ENCODE measurements at places on chromosomes 12 and 14.

DNA sequence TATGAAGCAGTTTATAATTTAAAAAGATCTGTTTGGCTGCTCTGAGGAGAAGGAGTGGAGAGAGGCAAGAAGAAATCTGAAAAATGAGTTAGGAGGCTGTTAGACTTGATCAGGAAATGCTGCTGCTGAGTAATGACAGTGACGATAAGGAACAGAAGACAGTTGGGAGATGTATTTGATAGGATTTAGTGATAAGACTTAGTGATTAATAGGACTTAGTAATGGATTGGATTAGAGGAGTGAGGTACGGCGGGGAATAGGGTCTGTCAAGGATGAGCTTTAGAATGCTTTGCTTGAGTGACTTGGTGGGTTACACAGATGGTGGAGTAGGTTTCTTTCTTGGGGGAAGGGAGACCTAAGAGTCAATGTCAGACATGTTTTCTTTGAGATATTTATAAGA lies 31.7 kb downstream of the UNC79 start:
- DNase-seq = no peak

GRCh38 chr14:76514213-76514998 lies 138.5 kb downstream of the ESRRB start:
- no peak for DNase-seq

GRCh38 chr12:80864046-80864735 lies 73.5 kb downstream of the LIN7A start:
- DNase-seq = no peak

- no peak for DNase-seq
These were observed 115.7 kb downstream of the SAMD4A start for GRCh38 chr14:54682578-54682977.

DNA sequence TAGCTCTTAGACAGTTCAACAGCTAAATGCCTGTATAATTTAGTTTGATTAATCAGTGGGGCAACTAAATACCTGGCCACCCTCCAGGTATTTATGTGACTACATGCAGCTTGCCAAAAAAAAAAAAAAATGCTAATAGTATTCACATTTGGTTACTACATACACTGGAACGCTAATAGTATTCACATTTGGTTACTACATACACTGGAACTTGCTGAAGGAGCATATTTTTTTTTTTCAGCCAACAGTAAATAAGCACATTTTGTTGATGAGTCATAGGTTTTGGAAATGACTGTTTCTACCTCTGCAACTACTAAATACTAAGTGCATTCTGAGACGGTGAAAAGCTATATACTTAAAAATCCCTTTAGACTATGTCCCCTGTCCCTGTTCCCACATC lies 1172.3 kb downstream of the LRFN5 start:
- DNase-seq = no peak

GRCh38 chr12:102879144-102879763 lies 37.8 kb downstream of the PAH start:
- peak; percentile 85 for DNase-seq

DNA sequence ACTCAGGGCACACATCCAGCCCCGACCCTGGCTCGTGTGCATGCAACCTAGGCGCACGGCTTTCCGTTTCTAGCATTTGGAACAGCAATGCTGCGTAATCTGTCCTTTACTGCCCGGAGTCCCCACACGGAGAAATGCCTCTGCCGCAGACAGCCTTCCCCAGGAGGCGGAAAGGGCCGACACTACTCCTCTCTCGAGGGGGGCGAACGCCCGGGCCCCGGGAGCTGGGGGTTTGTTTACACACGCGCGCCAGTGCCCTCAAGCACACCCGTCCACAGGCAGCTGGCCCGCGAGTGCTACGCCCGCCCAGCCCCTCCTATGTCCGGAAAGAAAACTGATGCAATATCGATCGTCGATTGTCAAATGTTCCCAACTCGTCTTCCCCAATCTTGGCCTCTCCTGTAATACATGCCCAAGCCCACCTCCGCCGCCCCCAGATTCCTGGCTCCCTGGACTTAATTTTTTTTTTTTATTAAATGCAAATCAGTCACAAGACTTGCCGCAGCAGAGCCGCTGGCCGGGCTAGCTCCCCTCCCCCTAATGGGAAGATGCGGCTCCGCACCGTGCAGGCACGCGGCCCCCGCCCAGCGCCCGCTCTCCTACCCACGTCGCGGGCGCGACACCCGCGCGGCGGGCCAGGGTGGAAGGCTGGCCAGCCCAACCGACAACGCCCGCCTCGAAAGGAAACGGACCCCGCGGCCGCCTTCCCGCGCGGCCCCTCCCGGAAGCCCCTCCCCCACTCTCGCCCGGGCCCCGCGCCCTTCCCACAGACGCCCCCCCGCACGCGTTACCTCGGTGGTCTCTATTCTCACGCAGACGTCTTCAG lies 642 bp downstream of the SLC38A2 start:
- DNase-seq = no peak

DNA sequence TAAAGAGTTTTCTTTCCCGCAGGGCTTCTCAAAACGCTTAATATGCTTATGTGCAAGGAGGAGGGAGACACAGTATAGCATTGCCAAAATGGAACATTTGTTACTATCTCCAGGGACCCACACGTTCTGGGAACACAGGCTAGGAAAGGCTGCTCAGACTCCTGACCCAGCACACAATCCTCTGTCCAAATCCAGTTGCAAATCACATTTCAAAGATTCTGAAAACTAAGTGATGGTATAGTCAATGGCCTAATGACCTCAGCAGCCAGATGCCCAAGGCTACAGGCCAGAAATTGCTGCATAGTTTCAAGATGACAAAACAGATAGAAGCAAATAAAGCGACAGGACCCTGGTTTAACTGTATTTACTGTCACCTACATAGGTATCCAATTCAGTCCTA lies 97.0 kb upstream of the GRIP1 start:
- no peak for DNase-seq

DNA sequence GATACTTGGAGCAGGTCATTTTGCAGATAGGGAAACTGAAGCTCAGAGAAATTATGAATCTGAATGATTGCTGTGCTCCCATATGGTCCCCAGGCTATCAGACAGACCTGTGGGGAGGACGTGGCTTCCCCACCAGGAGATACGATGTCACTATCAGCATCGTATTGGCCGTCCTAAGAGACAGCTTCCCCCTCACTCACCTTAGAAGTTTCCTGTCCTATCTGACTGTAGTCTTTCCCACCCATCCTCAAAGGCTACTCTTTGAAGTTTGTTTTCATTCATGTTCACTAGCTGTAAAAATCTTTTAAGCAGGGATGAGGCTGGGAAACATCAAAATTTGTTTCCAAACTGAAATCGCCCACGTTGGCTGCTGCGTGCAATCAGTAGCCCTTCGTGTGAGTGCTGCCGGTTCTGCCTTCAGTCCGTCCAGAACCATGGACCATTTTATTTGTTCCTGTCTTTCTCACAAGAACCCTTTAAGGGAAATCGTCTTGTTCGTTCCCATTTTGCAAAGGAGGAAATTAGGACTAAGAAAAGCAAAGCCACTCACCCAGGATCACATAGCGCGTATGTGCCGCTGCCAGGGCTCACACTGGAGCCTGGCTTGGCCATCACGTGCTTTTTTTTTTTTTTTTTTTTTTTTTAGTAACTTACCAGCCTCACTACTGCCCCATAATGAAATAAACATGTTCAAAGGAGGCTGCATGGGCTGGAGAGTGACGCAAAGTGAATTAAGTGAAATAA lies 1.0 kb upstream of the KDM2B start:
- no peak for DNase-seq

DNA sequence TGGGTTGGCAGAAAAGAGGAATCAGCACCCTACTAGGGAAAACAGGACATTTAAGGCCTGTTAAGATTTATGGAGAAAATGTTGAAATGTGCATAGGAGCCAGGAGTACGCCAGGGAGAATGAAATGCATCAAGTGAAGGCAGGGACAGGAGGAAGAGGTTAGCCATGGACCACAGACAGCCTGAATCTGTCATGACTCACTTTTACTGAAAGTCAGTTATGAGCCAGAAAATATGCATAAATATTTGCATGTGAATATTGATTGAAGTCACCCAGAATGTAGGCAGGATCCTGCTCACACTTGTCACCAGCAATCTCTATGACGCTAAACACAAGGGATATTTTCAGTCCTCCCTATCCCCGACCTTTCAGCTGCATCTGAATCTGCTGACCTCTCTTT lies 25.1 kb upstream of the CDK17 start:
- DNase-seq = peak; percentile 28

DNA sequence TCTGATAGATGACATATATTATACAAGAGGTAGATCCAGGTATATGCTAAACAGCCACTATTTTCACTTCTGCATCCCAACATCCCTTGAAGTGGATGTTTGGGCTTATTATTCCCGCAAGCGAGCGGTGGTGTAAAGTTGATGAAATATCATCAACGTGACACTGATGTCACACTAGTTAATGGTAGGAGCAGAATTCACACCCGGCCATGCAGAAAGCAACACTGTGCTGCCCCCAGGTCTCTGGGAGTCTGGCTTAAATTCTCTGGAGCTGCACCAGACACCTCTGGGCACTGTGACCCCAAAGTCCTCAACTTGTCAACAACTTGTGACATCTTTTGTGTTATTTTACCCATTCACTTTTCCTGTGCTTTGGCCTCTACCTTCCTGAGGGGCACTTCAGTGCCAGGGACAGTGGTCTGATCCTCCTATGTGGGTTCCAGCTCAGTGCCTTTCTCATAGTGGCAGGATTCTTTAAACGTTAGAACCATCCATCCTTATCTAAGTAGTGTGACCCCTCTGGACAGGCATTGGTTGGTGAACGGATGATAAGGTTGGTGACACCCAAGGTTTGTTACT lies 952 bp downstream of the DRAM1 start:
- DNase-seq = peak; percentile 7

DNA sequence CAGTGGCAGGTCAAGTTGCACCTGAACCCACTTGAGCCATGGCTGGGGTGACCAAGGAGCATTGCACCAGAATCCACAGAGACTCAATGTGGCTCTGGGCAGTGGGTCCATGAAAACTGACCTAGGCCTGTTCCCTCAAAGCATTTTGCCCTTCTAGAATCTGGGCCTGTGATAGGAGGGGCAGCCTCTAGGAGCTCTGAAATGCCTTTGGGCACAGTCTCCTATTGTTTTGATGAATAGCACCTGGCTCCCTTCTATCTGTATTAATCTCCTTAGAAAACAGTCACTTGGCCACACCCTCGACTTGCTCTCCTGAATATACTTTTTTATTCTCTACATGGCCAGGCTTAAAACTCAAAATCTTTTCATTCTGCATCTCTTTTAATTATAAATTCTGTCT lies 14.1 kb upstream of the KRAS start:
- no peak for DNase-seq

GRCh38 chr14:20413744-20414082 lies 412 bp upstream of the TEP1 start:
- peak; percentile 29 for DNase-seq

GRCh38 chr14:103499709-103500108 lies 22.9 kb downstream of the CKB start:
- no peak for DNase-seq

- no peak for DNase-seq
These were observed 100.8 kb downstream of the USP15 start for GRCh38 chr12:62361048-62361447.

GRCh38 chr12:123917337-123917850 lies 55.2 kb downstream of the CCDC92 start:
- no peak for DNase-seq

GRCh38 chr12:52337054-52337453 lies 15.9 kb upstream of the KRT83 start:
- DNase-seq = no peak

- DNase-seq = no peak
These were observed 2.5 kb upstream of the PLEKHD1 start for GRCh38 chr14:69481815-69482568.

DNA sequence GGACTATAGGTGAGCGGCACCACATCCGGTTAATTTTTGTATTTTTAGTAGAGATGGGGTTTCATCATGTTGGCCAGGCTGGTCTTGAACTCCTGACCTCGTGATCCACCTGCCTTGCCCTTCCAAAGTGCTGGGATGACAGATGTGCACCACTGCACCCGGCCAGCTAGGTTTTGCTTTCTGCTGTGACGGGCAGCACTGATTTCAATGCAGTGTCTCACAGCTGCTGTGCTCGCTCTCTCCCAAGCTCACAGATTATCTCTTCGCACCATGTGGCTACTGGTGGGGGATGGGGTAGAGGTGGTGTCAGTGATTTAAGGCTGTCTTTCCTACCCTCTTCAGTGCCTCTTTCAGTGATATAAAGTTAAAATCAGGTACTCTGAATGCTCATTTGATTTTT lies 909.1 kb downstream of the TRHDE start:
- DNase-seq = no peak

DNA sequence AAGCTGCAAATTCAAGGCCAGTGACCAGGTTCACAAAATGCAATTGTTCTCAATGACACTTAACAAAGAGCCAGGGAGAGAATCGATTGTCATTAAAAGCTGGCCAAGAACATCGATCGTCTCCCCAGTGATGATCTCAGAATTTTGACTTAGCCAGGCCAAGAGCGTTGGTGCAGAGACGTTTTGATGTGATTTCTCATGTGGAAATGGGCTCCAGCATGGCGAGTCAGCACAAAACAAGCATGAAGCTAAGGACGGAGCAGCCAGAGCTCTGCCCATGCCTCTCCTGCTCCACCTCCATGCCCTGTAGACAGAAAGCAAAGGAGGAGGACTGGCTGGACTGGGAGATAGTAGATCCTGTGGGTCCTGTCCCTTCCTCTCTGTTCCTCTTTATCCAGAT lies 270.8 kb downstream of the FOXN3 start:
- no peak for DNase-seq

- no peak for DNase-seq
These were observed 22.4 kb upstream of the CLEC2D start for GRCh38 chr12:9646794-9647781.

GRCh38 chr12:21677622-21678277 lies 20.1 kb upstream of the LDHB start:
- DNase-seq = no peak

DNA sequence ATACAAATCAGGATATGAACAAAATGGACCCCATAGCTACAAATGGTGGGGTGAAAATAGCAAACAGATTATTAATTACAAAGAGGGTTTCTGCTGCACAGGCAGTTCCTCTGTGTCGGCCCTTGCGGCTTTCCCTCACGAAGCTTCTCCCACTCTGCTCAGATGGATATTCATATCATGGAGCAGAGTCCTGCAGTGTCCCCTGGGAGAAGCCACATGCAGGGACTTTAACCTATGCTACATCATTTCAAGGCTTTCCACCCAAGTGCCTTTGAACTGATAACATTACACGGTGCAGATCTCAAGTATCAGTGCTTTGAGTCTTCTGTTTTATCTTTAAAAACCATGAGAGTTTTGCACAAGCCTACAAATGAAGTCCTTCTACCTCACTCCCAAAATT lies 229.1 kb downstream of the PPM1H start:
- DNase-seq = no peak

DNA sequence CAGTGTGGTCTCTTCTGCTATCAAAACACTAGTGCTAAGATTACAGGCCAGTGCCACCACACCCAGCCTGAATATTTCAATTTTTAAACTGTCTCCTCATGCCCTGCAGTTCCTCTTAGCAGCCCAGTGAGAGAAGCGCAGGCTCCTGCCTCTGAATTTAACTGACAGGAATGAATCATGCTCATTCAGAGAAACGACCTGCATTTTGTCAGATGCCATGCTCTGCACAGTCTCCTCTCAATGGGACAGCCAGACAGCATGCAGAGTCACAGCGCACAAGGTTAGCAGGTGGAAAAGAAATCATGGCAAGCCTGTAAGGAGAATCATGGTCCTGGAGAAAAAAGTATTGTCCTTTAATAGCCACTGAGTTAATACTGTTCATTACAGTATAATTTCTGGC lies 691.0 kb upstream of the SEL1L start:
- no peak for DNase-seq

Data from SW 1271 (cell line).